ENCODE measurements at places on chromosomes 12 and 14. TPM values are rescaled to one million over a fixed set of nuclear protein-coding genes. Genes with fewer than 3 reads are reported as not detected.

LUM gene
- polyA plus RNA-seq: not detected

NTF3 gene
- 1.5 TPM for polyA plus RNA-seq

DNA sequence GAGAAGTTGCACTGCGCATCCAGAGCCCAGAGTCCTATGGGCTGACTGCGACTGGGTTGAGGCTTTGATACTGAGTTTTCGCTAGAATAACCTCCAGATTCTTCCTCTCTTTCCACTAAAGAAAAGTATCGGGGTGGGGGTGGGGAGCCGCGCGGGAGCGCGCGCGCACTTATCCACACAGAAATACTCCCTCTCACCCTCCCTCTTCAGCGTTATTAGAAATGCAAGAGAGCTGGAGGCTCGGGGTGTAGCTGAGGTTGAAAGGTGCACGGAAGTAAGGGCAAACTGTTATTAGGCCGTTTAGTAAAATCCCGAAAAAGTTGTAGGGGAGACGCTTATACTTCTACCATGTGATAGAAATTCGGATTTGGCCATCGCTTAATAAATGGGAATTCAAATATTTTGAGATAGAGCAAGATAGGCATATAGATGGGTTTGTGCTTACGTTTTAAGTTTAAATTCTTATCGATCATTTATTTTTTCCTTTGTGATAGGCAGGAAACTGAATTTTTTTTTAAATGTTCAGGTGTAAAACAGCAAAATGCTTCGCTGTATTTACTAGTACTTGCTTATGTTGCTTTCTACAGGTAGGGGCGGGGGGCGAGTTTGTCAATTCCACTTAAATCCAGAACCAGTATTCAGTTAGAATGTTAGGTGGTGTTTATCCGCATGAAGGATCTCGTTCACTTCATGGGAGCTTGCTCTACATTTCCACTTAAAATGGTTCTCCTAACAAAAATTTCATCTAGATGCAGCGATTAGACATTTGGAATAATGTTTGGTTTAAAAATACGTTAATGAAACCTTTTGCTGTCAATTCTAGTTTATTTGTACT, 1.1 kb downstream of the ARHGAP5 start:
- DNase-seq: no peak

OSBPL8 gene
- 10.9 TPM for polyA plus RNA-seq

DNA sequence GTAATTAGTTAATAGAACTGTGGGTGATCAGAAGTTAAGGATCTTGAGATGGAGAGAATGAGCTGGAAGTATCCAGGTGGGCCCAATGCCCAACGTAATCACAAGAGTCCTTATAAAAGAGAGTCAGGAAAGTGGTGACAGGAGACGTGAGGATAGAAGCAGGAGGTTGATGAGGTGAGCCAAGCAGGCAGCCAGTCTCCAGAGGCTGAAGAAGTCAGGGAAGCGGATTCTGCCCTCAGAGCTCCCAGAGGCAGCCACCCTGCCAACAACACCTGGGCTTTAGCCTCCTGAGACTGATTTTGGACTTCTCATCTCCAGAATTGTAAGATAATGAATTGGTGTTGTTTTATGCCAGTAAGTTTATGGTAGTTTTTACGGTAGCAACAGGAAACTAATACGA, 10.1 kb upstream of the SAV1 start:
- DNase-seq: no peak

TAS2R43 gene
- 0.18 TPM for polyA plus RNA-seq

DNA sequence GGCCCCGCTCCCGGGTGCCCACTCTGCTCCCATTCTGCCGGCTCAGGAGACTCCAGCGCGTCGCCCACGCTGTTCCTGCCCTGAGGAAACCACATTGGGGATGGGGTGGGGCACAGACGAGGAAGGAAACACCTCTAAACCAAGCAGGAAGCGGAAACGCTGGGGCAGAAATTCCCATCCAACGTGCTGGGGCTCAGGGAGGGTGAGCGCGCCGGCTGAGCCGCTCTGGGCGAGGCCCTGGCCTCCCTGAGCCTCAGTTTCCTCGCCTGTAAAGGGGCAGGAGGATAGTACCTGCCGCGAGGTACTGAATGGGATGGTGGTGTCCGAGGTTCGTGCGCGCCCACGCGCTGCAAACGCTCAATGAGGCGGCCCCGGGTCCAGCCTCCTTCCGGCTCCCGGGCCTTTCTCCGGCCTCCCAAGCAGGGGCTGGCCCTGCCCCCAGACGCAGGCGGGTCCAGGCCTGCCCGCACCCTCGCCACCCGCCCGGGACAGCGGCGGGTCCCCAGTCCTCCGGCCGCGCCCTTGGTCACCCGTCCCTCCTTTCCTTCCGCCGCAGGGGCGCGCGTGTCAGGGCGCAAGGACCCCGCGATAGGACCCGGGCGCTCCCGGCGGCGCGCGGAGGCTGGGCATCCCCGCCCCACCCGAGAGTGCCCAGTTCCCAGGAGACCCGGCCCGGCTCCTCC, 673 bp downstream of the BEGAIN start:
- DNase-seq: peak; percentile 69

DNA sequence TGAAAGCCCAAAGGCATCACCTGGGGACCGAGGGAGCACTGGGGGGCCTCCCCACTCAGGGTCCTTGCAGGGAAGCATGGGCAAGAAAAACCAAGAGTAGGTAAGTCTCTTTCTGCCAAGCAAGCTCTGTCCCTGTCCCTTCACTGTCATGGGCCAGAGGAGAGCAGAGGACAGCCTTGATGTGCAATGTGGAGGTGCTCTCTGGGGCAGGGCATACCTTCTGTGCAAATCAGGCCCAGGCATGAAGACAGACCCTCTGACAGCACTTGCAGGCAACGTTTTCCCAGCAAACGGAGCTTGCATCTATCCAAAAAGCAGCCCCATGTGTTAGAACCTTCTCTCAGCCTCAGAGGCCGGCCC, 192.5 kb upstream of the PWP1 start:
- no peak for DNase-seq

GRCh38 chr12:116601933-116602810, 43.0 kb downstream of the MAP1LC3B2 start:
- DNase-seq: no peak

GRCh38 chr14:78997811-78998210, 827.6 kb downstream of the NRXN3 start:
- no peak for DNase-seq

DNA sequence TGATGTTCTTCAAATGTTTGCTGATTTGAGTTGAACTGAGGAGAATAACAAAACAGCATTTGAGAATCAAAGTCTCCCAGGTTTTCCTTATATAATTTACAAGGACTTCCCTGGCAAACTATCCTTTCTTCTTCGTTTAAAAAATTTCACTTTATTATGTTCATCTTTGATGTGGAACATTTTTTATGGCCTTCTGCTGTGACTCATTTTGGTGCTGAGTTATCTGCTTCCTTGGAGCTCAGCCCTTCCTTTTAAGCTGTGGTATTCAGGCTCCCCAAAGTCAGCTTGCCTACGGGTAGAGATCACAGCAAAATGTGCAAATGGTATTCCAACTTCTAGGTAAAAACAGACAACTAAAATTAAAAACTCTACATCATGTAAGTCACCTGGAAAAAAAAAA, 1.4 kb upstream of the ANO4 start:
- no peak for DNase-seq

SETD1B gene
- 1.3 TPM for polyA plus RNA-seq

TMEM106C gene
- 45.3 TPM for polyA plus RNA-seq

PPP1R36 gene
- polyA plus RNA-seq: 0.25 TPM

GRCh38 chr14:104100171-104101085, 14.9 kb downstream of the ASPG start:
- no peak for DNase-seq

DNA sequence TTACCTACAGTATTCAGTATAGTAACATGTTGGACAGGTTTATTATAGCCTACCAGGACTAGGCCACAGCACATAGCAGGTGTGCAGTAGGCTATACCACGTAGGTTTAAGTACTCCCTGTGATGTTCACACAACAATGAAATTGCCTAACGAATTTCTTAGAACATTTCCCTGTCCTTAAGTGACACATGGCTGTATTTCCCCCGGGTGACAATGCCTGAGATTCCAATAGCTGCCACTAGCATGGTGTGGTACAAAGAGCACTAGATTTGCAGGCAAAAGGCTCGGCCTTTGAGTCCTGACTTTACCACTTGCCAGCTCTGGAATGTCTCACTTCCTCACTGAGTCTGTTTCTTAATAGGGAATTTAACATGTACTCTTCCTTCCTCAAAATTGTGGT, 19.7 kb downstream of the PTPN21 start:
- no peak for DNase-seq

DNA sequence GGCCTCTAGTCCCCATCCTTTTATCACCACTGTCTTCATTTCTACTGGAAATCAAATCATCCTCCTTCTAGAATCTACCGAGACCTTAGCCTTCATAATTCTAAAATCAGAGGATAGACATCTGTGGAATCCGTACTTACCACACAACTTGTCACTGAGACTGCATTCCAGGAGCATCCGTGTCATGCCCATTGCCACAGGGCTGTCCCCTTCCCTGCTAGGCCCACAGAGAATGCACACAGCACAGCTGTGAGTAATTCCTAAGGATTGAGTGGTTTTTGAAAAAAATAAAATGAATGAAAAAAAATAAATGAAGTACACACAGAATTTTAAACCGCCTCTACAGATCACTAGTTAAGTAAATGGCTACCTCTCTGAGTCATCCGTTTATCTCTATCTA, 21.0 kb upstream of the MAGOHB start:
- DNase-seq: no peak

- DNase-seq: no peak
Observed at GRCh38 chr12:1579651-1580435, 14.5 kb downstream of the FBXL14 start.

- DNase-seq: no peak
Observed at GRCh38 chr14:88142997-88143396, 138.1 kb downstream of the GPR65 start.

RSRC2 gene
- 8.6 TPM for polyA plus RNA-seq

GRCh38 chr14:77809011-77809410, 9.1 kb downstream of the ADCK1 start:
- no peak for DNase-seq

GPD1 gene
- 0.45 TPM for polyA plus RNA-seq

DNA sequence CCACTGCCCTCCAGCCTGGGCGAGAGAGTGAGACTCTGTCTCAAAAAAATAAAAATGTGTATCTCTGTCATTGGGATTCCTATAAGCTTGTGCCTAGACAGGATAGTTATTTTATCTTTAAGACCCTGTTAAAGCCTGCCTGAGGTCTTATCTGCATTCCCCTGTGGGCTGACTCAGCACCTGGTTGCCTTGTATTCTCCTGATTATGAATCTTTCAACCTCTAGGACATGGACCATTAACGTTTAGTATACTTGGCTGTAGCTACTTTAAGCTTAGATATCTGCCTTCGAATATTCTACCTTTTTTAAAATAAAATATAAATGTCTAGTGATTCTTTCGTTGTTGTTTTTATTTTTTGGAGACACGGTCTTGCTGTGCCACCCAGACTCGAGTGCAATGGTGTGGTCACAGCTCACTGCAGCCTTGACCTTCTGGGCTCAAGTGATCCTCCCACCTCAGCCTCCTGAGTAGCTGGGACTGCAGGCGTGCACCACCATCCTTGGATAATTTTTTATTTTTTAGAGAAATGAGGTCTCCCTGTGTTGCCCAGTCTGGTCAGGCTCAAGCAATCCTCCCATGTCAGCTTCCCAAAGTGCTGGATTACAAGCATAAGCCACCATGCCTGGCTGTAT, 41.3 kb downstream of the RESF1 start:
- no peak for DNase-seq

BMP4 gene
- polyA plus RNA-seq: 2.3 TPM

GRCh38 chr12:82874945-82875344, 188.2 kb downstream of the TMTC2 start:
- no peak for DNase-seq

GRCh38 chr14:72549026-72549425, 344.9 kb downstream of the DPF3 start:
- DNase-seq: no peak
